ENCODE measurements at places on chromosomes 7 and 10.

DNA sequence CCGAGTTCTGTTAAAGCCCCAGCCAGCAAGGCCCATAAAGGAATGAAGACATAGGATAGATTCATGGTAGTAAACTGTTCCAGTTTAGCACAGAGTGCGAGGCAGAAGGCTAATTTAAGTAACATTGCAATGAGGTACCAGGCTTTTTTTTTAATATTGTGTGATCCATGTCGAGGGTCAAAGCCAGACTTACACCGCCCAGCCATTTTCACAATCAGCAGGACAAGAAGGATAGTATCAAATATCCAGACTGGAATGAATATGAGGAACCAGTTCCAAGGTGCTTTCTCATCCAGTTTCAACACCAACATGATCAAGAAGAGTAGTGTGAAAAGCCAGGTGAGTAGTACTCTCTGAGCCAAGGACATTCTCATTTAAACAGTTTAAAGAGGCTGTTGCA is 4.2 kb downstream of the TMEM60 start:
- no peak for DNase-seq

GRCh38 chr10:104639590-104640338 is 1.3 kb upstream of the SORCS3 start:
- DNase-seq: no peak

DNA sequence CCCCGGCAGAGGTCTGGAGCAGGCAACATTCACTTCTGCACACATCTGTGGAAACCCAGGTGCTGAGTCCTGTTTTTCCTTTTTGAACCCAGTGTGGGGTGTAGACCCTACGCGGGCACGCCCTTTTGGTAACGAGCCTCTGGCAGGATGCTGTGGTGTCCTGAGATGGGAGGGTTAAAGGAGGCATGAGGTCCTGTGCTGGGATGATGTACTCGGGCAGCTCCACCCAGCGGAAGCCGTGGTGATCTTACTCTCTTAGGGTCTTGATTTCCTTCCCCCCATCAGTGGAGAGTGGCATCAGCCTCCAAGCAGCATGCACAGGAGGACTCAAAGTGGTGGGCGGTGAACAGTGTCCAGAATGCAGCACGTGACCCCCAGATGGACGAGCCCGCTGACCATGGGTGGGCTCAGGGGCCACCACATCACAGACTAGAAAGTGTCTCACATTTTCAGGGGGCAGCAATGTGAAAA is 148.6 kb downstream of the DNAJB6 start:
- DNase-seq: no peak

GRCh38 chr7:2086229-2086628 is 146.5 kb downstream of the MAD1L1 start:
- no peak for DNase-seq

- DNase-seq: no peak
Measured at GRCh38 chr10:89683883-89684282, 17.5 kb upstream of the KIF20B start.
